ENCODE measurements at places on chromosomes 7 and 10.

- DNase-seq = no peak
Observed at GRCh38 chr7:135711139-135711469, 16.9 kb downstream of the SLC13A4 start.

DNA sequence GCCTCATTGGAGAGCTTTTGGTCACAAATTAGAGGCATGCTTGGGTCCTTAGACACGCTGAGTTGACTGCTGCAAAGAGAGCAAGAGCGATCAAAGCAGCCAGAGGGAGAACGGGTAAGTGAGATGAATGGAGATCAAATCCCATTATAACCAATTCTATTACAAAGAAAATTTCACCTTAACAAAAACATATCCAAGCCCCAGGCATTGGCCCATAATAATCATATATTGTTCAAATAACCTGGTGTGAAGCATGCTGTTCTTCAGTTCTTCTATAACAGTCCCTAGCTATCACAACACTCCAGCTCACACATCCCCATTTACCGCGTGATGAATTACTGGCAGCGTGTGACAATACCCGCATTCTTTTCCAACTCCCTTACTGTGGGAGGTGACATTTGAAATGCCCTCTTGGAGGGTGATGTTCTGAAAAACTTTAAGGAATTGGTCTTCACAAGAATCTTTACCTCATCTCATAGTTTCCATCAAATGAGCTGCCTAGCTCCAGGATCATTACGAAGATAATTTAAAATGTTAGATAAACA, 156.1 kb upstream of the PLXNA4 start:
- DNase-seq = no peak

DNA sequence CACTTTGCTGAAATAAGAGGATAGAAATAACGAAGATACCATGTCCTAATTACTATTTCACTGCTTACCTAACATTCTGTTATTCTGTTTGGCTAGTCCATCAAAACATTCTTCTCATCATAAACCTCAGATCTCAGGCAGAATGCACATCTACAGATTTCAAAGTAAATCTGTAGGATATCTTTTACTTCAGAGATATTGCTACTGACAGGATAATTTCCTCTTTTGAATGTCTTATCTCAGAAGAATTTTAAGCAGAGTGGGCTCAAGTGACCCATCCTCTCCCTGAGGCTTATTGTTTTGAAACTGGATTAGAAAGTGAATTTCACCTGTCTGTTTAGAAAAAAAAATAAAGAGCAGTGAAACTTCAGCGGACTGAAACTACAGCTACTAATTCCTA, 83.6 kb downstream of the SEMA3C start:
- no peak for DNase-seq

DNA sequence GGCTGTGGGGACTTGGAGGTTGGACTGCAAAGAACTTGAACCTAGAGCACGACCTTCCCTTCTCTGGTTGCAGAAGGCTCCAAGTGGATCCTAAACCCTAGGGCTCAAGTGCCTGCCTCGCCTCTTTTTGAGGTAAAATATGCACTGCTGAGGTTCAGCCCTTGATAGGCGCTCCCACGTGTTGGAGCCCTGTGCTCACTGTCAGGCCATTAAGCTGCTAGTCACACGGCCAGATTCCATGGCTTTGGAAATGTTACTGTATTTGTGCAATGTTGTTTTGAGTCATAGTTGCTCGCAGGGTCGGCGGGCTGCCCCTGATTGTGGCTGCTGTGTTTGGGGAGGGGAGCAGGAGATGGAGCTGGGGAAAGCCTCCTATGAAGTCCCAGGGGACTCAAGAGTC, 39.8 kb upstream of the PCBD1 start:
- DNase-seq = no peak

- DNase-seq = no peak
Observed at GRCh38 chr7:44116087-44116788, 7.1 kb downstream of the POLD2 start.

DNA sequence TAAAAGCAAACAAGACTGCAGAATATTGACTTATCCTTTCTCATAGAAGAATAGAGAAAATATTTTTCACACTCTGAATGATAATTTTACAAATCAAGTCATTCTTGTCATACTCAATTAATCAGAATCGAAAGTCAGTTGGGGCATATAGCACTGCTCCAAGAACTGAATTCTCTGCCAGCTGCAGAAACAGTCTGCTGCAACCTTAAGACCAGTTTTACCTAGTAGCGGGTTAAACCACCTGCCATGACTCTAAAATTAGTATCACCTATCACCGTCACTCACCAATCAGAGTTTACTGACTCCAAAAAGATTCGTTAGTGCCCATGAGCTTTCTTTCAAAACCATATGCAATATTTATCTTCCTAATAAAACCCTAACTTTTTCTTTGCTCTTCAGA, 429.0 kb upstream of the GRM3 start:
- no peak for DNase-seq

GRCh38 chr10:100664316-100665149, 80.8 kb upstream of the PAX2 start:
- no peak for DNase-seq

DNA sequence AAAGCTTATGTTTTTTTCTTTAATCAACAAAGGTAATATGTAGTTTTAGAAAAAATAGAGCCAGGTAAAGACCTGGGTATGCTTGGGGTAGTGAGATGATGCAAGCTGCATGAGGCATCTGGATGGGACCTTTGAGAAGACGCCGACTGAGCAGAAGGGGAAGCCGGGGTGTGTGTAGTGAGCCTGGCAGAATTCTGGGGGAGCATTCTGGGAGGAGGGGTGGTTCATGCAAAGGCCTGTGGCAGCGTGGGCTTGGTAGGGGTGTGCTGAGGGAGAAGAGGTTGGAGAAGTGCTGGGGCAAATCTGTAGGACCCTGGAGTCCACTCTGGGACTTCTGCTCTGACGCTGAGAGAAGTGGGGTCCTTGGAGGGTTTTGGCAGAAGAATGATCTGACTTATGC, 33.9 kb upstream of the SHH start:
- no peak for DNase-seq

- DNase-seq = no peak
Observed at GRCh38 chr7:116809636-116810266, 52.6 kb upstream of the CAPZA2 start.

- no peak for DNase-seq
Observed at GRCh38 chr7:43462836-43463235, 120.1 kb upstream of the STK17A start.

- no peak for DNase-seq
Observed at GRCh38 chr10:118374404-118374803, 32.3 kb upstream of the FAM204A start.

- no peak for DNase-seq
Observed at GRCh38 chr7:80393786-80394185, 118.1 kb downstream of the GNAT3 start.

- DNase-seq = no peak
Observed at GRCh38 chr10:20630092-20630643, 266.9 kb downstream of the NEBL start.

DNA sequence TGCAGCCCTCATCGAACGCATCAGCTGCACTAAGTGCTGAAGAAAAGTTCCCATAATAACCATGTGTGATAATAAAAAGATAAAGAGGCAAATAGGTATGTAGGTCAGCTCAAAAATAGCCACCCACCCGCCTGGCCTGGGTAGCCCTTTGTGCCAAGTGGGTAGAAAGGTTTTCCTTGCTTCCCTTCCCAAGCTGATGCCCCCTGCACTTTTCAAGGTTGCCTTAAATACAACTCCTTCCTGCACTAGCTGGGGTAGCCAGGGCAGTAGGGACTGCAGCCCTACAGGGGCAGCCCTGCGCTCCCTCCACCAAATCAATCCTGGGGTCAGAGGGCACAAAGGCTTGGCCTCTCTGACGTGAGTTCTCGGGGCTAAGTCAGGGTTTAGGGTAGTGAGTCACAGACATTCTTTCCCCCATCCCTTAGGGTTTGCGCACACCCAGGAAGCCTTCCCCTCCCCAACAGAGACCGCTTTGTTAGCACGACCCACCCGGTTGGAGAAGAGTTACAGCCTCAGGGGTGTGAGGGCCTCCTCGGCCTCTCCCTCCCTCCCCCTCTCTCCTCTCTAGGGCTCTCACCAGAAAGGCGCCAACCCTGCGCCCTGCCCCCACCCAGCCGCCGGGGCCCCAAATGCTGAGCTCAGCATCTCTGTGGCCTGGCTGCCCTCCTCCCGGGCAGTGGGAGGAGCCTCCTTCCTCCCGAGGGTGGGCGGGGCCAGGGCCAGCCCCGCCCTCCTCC, 13.3 kb upstream of the DDIT4 start:
- no peak for DNase-seq

Measured in esophagus squamous epithelium (tissue), 5 donors.